ENCODE measurements at places on chromosomes 3 and 15.

GRCh38 chr15:33565094-33565493 is 254.3 kb downstream of the RYR3 start:
- no peak for DNase-seq

DNA sequence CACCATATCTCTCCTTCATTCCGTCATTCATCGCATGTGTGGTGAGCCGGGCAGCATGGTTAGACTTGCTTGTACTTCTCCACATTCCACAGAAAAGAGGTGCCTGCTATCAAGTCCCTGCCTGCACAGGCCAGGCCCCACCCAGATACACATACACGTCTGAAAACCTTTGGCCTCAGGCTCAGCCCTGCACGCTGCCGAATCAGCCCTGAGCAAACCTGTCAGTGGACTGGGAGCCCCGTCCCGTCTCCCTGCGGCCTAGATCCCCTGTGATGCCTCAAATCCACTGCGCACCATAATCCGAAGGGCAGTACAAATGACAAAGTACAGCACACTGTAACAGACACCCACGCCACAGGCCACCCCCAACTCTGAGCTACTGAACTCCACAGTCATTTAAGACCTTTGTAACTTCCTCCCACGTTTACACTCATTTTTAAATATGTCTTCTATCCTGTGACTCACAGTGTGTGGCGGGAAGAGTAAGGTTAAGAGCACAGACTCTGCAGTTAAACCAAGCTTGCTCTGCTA is 67.1 kb downstream of the MB21D2 start:
- no peak for DNase-seq

DNA sequence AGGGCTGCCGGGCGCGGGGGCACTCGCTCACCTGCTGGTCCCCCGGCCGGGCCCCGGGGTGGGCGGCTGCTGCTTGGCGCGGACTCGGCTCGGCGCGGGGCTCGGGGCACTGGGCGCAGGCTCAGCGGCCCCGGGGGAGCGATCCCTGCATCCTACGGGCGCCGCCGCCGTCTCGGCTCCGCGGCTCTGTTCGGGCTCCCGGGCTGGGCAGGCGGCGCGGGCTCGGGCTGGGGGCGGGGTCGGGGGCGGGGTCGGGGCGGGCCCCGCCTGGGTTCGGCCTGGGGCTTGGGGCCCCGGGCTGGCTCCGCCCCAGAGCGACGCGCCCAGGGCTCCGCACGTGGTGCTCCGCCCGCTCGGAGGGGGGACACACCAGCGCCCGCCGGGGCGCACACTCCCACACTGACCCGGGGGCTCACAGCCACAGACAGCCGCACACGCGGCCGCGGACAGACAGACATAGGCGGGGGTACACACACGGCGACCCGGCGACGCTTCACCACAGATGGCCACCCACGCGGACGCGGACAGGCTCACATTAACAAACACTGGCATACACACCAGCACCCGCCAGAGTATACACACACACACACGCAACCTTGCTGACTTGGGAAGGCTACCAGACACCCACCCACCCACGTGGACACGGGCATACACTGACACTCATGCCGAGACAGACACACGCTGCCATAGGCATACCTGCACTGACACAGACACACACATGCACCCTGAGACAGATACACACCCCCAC is at the start of gene SCN5A:
TSS of gene SCN5A (minus strand) at position 188 of the 748 bp plus-strand sequence. CDS start 16,380 bp downstream, outside the sequence.
- DNase-seq: peak; percentile 25

- DNase-seq: no peak
Measured at GRCh38 chr3:23209747-23210487, 6.8 kb downstream of the UBE2E2 start.

GRCh38 chr3:16031434-16031833 is 143.0 kb upstream of the GALNT15 start:
- no peak for DNase-seq

DNA sequence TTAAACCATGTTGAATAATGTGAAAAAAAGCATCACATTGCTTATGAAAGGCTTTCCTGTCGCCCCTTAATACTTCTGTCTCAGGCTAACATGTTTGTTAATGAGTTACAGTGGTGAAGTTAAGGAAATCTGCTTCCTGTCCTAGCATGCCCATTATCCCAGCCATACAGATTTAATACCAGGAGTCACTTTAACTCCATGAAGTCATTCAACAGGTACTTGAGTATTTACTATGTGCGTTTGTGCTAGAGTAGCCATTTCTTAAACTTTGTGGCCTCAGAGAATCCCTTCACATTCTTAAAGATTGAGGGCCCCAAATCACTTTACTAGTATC is 10.1 kb upstream of the SETD5 start:
- DNase-seq: no peak

DNA sequence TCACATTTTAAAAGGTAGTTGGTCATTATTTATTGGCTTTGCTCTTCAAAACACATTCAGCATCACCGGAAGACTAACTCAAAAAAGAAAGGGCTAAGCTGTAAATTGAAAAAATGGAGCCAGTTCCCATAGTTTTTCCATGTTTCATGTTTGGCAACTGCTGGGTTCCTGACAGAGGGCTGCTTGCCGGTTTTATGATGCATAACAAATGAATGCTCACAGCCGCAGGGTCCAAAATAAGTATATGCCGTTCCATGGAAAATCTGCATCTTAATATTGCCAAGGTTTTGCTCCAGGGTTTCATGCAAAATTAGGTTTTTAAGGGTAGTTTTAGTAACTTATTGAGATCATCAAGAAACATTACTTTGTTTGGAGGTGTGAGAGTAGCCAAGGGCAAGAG is 15.8 kb downstream of the SLC12A1 start:
- DNase-seq: no peak

DNA sequence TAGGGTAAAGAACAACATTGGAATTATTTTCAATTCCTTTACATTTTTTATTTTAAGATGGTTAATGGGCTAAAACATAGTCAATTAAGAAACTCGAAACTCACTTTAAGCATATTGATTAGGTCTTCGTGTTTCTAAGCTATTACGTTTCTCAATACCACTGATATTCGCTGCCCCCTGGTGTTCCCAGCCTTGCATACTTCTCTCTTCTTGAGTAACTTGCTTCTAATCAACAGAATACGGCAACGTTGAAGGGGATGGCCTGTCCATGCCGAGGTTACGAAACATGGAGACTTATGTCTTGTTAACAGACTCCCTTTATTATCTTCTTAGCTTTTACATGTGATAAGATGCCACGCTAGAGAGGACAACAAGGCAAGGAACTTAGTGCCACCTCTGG is 43.6 kb downstream of the ROBO1 start:
- DNase-seq: no peak

- DNase-seq: no peak
Measured at GRCh38 chr15:68126396-68126795, 72.3 kb downstream of the PIAS1 start.

- no peak for DNase-seq
Measured at GRCh38 chr3:39088889-39089288, 18.5 kb downstream of the GORASP1 start.

DNA sequence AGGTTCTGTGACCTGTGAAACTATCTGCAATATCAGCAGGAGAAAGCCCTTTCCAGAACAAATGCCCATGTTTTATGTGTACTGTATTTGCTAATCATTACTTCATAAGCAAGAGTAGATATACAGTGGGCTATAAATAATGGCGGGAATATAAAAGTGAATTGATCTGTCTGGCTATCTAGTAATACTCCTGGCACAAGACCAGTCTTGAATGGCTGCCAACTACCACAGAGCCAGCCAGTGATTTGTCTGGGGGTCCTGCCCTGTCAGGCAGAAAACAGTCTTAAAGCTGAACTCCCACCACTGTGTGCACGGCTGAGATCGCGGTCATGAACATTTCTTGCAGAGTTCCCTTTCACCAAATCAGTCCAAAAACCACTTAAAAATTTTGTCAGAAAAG is 176.3 kb downstream of the MEIS2 start:
- DNase-seq: no peak

GRCh38 chr3:71875461-71875947 is 90.6 kb upstream of the PROK2 start:
- peak; percentile 60 for DNase-seq

- no peak for DNase-seq
Measured at GRCh38 chr3:179336345-179336929, 11.1 kb upstream of the MFN1 start.

DNA sequence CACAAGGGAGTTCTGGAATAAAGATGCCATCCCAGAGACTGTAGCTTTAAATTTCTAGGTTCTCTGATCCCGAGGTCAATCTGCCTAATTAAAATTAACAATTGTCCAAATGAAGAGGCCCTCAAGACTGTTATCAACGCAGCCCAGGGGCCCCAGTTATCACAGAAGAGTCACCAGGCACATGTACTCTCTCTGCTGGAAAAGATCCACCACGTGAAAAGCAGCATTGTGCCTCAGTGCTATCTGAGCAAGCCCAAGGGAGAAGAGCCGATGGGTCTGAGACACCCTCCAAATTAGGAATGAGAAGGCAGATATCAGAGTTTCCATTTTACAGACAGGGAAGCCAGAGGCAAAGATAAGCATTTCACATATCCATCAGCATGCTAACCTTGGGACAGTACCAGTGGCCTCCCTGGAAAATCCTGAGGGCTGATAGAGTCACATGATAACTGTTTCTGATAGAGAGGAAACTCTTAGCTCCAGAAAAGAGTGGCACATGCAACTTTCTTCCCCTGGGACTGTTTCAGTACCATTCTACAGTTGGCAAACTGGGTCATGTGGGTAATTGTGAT is 55.5 kb downstream of the ITGB5 start:
- no peak for DNase-seq

DNA sequence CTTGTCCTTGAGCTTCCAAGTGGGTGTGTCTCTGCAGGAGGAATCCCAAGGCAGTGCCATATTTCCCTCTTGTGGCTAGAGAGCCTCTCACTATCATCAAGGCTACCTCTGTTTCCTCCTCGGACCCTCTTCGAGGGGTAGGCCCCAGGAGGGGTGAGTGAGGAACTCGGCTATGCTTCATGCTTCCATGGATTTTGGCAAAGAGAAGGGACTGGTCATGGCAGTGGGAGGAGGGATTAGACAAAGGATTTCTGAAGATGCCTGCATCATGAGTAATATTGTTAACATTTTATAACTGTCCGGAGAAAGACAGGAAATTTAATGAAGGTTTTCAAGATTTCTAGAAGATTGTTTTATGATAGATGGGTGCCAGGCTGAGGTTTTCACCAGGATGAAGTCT is 241.5 kb downstream of the CLSTN2 start:
- no peak for DNase-seq

DNA sequence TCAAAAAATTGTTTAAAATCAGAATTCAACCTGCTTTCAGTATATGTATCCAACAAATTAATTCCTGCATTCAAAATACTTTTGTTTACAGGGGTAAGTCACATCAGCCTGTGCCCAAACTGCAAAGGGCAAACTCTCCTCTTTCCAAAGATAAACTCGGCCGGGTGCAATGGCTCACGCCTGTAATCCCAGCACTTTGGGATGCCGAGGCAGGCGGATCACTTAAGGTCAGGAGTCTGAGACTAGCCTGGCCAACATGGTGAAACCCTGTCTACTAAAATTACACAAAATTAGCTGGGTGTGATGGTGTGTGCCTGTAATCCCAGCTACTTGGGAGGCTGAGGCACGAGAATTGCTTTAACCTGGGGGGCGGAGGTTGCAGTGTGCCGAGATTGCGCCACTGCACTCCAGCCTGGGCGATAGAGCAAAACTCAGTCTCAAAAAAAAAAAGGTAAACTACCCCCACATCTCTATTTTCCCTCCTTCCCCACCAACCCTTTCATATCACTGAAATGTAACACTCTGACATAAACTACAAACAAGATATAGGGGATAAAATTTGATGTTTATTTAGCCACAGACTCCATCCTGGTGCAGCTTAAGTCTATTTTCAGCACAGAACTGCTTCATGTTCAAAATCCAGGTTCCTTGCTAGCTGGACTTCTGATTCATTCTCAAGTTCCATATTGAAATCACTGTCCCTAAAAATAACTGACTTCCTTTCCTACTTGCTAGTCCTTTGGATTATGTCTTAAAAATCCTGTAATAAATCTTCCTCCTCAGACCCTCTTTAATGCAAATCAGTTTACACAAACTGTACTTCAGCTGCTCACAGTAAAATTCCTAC is 15.4 kb downstream of the UBP1 start:
- no peak for DNase-seq

DNA sequence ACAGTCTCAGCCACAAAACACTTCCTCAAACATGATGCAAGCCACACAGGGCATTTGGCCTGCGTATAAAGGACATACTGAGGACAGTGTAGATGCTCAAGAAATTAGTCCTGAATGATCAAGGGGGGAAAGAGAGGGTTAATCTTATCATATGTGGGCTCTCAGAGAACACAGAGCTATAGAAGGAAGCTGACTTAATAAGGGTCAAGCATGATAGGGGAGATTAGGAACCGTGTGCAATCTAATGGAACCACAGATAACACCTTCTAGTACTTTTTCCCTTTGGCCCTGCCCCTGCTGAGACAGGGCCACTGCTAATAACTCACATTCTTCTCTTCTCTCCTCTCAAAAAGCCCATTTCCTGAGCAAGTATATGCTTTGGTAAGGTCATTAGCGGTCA is 114.1 kb upstream of the ADAMTS9 start:
- no peak for DNase-seq

DNA sequence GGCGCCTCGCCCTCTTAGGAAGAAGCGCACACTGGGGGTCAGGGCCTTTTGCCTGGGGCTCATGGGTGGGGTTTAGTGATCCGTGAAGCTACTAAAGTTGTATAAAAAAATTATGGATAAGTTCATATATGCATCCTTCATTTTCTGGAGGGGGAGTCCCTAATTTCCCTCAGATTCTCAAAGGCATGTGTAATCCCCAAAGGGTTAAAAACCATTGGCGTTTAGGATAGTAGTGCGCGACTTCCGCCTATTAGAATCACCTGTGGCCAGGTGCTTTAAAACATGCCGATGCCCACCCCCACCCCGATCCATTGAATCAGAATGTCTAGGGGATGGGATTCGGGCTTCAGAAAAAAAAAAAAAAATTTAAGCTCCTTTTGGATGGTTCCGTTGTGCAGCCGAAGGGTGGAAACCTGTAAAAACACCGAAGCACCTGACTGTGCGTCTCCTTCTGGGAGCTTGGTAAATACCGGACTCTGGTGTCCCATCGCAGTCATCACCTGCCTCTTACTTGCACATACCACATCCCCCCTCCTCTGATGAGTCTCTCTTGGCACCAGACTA is 570 bp downstream of the APH1B start:
- no peak for DNase-seq

DNA sequence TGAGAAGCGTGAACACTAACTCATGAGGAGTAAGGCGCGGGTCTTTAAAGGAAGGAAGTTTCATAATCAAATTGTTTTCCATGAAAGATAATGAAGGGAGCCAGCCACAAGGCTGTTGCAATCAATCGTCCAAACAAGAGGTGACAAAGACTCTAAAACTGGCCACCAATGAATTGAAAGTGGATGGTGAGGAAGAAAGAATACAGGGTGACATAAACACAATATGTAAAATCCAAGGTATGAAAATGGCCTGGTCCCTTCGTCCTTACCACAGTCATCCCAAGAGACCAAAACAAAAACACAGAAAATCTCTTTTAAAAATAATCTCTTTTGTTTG is 12.0 kb downstream of the CD86 start:
- no peak for DNase-seq

DNA sequence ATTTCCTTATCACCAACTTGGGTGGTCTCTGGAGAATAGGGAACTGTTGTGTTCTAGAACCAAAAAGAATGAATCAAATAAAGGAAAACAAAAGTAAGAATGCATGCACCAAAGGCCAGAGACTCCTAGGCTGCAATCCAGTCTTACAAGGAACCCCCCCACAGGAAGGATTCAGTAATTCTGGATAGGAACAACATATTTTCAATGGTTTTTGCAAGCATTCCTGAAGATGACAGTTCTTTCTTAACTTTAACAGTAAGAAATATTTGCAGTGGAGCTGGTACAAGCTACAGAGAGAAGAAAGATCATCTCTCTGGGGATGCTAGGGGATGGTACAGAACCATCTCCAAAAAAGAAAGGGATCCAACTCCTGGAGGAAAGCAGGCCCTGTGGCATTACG is 116.2 kb upstream of the CHRM5 start:
- DNase-seq: no peak

Data from stimulated activated CD8-positive, alpha-beta memory T cell treated with anti-CD3 and anti-CD28 coated beads, Interleukin-12 subunit alpha, Interleukin-12 subunit beta, amount 100 ng/mL, for 1 hour (primary cell).